Activated CD4-positive, alpha-beta T cell treated with anti-CD3 and anti-CD28 coated beads for 36 hours (primary cell): ENCODE measurements at places on chromosomes 5 and 9. TPM values are rescaled to one million over a fixed set of nuclear protein-coding genes. Genes with fewer than 3 reads are reported as not detected.
A peak's percentile ranks its signal among the peaks of the same experiment; 100 is the strongest.

DNA sequence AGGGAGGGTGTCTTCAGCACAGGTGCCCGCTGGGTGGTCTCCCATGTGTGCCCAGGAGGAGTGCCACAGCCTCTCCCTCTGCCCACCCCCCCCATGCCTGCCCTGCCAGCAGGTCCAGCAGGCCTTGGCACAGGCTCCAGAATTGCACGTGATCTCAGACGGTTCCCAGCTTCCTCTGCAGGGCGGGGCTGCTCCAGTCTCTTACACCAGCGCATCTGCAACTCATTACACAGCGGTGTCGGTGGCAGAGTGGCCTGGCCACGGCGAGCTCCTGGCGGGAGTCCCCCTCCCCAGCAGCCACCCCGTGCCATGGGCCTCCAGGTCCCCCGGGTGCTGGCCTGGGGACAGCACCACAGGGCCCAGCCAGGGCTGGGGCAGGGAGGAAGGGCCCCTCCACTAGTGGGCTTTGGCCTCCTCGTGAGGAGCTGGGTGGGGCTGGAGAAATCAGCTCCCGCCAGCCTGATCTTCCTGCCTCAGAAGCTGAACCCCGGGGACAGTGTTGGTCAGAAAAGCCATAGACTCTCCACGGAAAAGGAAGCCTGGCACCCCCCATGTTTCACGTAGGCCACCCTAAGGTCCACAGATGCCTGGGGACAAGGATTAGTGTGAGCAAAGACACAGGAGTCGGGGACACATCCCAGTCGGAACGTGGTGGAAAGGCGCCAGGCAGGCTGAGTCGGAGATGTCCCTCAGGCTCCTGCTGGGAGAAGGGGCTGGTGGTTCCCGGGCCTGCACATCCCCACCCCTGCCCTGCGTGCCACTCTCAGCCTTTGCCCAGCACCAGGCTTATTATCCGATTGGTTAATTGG lies 40.2 kb downstream of the RXRA start:
- no peak overlapping the region for H3K27ac ChIP-seq
- peak; percentile 42 for DNase-seq

DNA sequence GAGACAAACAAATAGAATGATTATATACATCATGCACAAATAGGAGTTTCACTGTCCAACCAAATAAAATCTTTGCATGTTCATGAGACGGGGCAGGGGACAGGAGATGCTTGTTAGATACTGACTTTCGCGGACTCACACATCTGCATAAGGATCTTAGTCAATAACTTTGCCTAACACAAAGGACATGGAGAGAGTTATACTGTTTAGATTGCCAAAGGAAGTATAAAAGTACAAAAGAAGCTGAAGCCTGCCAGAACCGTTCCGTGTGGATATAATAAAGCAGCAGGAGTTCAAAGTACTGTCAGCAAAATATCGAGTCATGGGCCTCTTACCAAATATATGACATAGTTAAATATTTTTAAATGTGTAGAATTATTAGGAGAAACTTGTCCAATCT lies 1148.4 kb downstream of the EFNA5 start:
- H3K36me3 ChIP-seq, result no peaks in the 10 kb centered on the region
- no peak for DNase-seq
- H3K27ac ChIP-seq, result no peak overlapping the region
- no peaks in the 10 kb centered on the region for H3K27me3 ChIP-seq

DNA sequence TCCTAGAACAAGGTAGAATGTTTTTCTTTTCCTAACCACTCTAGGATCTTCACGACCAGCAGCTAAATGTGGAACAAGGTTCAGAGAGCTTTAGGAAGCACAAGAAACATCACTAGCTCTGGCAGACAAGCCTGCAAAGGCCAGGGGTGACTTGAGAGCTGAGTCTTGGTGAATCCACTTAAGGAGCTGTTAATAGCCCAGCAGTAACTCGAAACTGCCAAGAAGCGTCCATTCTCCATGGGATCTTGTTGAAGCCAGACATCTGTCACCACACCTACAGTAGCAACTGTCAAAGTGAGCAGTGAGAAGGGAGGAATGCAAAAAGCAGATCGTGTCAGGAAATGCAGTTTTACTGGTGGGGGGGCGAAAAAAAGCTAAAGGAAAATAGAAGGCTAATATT lies 87.2 kb downstream of the ATPSCKMT start:
- DNase-seq, result no peak
- H3K4me1 ChIP-seq, result no peaks in the 10 kb centered on the region
- no peak overlapping the region for H3K4me3 ChIP-seq
- H3K27me3 ChIP-seq, result peaks cover 8% of the 10 kb centered on the region
- H3K36me3 ChIP-seq, result no peaks in the 10 kb centered on the region

DNA sequence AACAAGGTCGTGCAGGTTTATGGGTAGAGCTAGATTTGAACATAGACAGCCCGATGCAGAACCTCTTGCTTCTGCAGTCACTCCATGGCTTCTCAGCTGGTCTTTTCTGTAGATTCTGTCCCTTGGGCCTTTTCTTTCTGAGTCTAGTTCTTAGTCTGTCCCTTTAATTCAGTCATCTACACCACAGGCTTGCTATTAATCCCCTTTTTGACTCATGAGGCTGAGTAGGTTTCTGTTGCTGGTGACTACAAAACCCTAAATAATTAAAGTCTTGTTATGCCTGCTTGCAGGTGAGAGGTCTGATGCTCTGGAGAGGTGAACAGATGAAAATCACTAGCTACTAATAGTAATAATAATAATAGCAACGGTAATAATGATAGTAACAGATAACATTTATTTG lies 19.3 kb upstream of the STRBP start:
- no peaks in the 10 kb centered on the region for H3K4me1 ChIP-seq
- no peak for DNase-seq

- no peaks in the 10 kb centered on the region for H3K27me3 ChIP-seq
- H3K4me3 ChIP-seq, result no peak overlapping the region
- no peak for DNase-seq
Observed at GRCh38 chr5:178547052-178547666, 43.0 kb downstream of the COL23A1 start.

- H3K27ac ChIP-seq, result no peak overlapping the region
- H3K4me1 ChIP-seq, result no peaks in the 10 kb centered on the region
- no peaks in the 10 kb centered on the region for H3K27me3 ChIP-seq
- DNase-seq, result no peak
- no peaks in the 10 kb centered on the region for H3K36me3 ChIP-seq
Observed at GRCh38 chr5:31208043-31208442, 14.6 kb downstream of the CDH6 start.

DNA sequence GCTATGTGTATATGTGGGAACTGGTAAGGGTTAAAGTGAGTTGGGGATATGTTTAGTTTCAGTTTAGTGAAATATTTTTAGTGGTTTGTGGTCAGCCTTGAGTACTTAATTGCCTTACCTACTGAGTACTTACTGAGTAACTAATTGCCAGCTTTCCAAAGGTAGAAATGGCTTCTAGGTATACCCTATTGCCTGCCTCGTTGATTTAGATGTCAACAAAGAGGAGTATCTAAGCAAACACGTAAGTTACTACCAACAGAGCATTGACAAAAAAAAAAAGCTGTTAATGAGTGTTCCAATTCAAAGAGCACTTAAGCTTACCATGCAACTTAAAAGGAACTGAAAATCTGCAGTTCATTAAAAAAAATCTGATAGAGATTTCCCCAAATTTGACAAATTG lies 8.8 kb downstream of the ATP10B start:
- no peak overlapping the region for H3K4me3 ChIP-seq
- H3K27me3 ChIP-seq, result no peaks in the 10 kb centered on the region
- H3K36me3 ChIP-seq, result no peaks in the 10 kb centered on the region
- H3K27ac ChIP-seq, result no peak overlapping the region
- H3K4me1 ChIP-seq, result no peaks in the 10 kb centered on the region
- no peak for DNase-seq

DNA sequence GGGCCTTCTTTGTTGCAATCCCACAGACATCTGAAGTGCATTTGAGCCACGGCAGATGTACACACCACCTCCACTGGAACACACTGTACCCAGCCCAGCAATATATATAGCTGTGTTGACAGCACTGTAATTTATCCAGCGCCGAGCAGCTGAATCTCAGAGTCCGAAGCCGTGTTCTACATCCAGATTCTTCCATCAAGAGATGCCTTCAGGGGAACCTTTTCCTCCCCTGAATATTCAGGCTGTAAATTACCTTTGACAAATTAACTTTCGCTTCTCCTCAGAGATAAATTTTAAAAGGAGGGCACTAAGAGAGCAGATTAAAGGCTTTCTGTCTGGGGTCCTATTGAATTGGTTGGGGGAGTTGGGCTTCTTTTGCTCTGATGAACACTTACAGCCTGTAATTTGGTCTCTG lies 76.4 kb downstream of the ROR2 start:
- no peaks in the 10 kb centered on the region for H3K36me3 ChIP-seq
- H3K27ac ChIP-seq, result no peak overlapping the region
- H3K4me1 ChIP-seq, result no peaks in the 10 kb centered on the region
- DNase-seq, result no peak
- no peak overlapping the region for H3K4me3 ChIP-seq

GRCh38 chr5:176794509-176794908 lies 15.8 kb upstream of the UNC5A start:
- no peak overlapping the region for H3K4me3 ChIP-seq
- H3K27ac ChIP-seq, result no peak overlapping the region
- peaks cover 29% of the 10 kb centered on the region for H3K27me3 ChIP-seq
- no peaks in the 10 kb centered on the region for H3K4me1 ChIP-seq
- no peak for DNase-seq

DNA sequence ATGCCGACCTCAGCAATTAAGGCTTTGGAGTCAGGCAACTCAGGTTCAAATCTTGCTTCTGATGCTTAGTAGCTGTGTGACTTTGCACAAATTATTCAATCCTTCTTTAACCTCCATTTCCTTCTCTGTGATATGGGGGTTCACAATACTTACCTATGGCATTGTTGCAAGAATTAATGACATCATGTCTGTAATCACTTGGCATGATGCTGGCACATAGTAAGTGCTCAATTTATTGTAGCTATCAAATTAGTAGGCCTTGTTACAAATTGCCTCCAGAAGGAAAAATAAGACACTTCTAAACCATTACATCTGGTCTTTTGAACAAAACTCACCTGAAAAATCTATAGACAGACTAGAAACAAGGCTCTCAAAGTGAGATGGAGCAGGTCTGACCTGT lies 29.9 kb upstream of the NDFIP1 start:
- H3K4me3 ChIP-seq, result no peak overlapping the region
- peaks cover 25% of the 10 kb centered on the region for H3K4me1 ChIP-seq
- H3K27ac ChIP-seq, result no peak overlapping the region
- no peaks in the 10 kb centered on the region for H3K36me3 ChIP-seq
- H3K27me3 ChIP-seq, result no peaks in the 10 kb centered on the region

The CENPK gene
- 77.5 TPM for total RNA-seq

The ARSI gene
- not detected for total RNA-seq

The TAF1L gene
- total RNA-seq, result 0.02 TPM

The FREM1 gene
- total RNA-seq, result not detected

The RFESD gene
- total RNA-seq, result 9.2 TPM
